BE2C (cell line): ENCODE measurements at places on chromosomes 2 and 18.

DNA sequence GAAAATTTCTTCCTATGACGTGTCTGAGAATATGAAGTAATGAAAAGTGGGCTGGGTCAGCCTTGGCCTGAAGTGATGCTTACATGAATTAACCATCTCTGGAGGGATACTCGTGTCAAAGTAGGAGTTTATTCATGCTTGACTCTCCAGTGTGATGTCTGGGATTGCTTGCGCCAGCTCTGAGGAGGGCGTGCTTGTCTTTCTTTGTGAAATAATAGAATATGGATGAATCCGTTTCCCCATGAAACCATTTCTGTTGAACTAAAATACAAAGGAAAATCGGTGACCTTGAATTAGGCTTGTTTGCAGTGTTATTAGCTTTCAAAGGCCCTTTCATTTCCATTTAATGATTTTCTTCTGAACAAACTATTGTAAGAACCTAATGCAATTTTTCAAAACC is 77.9 kb downstream of the EML6 start:
- no peak for DNase-seq

GRCh38 chr2:68248361-68248760 is 4.0 kb downstream of the PPP3R1 start:
- no peak for DNase-seq

DNA sequence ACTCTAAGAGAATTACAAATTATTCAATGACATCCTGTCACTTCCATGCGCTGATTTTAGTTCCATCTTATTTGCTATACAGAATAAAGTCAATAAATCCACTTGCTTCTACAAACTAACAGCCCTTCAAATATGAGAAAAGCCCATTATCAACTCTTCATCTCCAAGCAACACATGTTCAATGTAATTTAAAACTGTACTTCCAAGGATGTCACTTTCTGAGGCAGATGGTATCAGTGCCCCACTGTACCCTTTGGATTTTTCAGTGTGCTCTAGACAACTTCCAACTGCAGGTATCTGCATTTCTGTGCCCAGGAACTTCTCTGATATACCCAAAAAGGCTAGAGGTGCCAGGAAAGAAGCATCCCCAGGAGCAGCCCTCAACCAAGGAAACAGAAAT is 87.6 kb downstream of the SMAD2 start:
- no peak for DNase-seq

- DNase-seq = no peak
Measured at GRCh38 chr2:69628325-69629021, 15.1 kb downstream of the AAK1 start.

DNA sequence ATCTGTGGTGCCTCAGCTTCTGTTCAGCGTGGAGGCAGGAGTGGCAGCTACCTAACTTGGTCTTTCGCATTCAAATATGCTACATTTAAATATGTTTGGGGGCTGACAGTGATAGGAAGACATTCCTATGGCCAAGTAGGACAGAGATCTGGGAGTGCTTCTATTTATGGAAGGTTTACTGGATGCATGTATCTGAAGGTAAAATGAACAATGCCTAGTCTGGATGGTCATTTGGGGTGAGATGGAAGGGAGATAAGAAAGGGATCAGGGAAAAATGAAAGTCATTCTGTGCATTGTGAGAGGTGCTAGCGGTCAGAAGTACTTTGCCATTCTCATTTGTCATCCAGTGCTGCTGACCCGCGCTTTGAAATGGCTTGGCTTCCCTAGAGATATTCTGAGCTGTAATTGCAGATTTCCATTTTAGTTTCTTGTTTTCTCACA is 300.9 kb upstream of the FBXO11 start:
- no peak for DNase-seq

DNA sequence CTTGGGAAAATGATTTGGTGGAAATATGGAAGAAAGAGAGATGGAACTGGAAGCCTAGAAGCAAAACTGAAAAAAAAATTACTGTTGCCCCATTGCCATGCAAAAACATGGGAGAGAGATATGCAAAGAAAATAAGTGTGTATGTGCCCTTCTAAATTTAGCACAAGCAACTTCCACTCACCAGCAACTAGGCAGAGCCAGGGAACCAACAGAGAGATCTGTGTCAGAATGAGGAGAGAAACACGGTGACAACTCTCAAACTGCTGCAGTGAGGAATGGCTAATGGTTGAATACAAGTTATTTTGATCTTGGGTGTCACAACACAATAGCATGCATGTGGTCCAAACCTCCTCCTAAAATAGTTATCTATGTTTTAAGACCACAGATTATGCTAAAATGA is 10.9 kb downstream of the DSC2 start:
- DNase-seq = no peak

DNA sequence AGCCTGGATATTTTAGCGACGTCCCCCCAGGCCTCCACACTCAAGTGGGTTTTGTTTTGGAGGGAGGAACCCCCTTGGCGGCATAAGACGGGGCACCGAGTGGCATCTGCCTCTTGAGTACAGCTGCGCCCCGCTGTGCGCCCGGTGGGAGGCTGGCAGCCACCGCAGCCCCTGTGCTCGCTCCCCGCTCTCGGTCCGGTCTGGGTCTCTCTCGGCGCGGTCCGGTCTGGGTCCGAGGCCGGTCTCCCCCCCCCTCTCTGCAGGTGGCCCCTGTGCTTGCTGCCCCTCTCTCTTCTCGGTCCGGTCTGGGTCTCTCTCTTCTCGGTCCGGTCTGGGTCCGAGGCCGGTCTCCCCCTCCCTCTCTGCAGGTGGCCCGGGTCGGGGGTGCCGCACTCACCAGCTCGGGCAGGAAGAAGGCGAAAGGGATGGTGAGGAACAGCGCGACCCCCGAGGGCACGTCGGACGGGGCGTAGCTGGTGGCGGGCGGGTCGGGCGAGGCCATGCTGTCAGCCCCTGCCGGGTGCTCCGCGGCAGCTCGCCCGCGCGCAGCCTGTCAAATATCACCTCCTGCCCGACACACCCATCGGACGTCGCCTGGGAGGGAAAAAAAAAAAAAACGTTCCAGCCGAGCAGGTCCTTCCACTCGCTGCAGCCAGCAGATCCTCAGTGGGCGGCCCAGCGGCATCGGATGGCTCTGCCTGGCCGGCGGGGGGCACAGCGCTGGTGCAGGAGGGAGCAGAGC is at the start of gene MALL:
Gene MALL (minus strand): TSS at position 532 of the 742 bp plus-strand sequence. CDS start 30 bp downstream, at position 502.
- no peak for DNase-seq

- no peak for DNase-seq
Measured at GRCh38 chr2:219209236-219210195, 2.9 kb downstream of the ZFAND2B start.

DNA sequence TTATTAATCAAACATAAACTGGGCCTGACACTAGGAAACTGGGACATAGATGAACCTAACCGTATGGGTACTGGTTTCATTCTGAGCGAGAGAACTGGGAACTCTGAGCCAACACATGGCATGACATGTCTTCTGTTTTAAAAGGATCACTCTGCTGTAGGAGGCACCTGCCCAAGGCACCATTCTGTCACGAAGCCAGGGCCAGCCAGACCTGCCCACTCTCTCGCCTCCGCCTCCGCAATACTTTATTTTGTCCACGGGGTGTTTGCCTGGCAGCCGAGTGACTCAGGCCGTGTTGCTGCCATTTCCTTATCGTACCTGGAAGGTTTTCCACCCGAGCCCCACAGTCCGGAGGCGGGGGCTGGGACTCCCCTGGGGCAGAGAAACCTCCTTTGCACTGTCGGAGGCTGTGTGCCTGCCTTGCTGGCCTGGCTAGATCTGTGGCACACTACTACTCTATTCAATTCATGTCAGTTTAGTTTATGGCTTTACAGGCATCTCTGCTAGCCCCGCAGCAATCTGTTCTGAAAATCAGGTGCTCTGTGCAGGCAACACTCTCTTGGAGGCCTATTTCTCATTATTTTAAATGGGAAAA is 120.4 kb upstream of the ACKR3 start:
- no peak for DNase-seq

DNA sequence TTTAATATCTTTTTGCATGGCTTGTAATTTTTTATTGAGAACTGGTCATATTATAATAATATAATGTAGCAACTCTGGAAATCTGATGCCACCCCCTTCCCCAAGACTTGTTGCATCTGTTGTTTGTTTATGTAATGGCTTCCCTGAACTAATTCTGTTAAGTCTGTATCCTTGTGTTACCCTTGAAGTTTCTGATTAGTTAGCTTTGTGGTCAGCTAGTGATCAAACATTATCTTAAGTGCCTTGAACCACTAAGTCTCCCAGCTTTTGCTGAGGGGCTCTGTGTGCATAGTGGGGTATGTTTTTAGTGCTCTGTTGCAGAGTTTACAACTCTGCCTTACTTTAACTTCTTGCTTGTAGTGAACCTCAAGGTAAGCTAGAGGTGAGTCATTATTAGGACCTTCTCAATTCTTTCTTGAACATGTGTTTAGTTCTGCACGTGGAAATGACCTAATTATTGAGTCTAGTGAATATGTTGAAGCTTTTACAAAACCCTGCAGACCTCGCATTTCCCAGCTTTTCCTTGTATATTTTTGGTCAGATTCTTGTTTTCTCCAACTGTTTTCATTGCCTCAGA is 24.8 kb downstream of the SMCHD1 start:
- DNase-seq = no peak
